ENCODE measurements at places on chromosomes 12 and 14. TPM values are rescaled to one million over a fixed set of nuclear protein-coding genes. Genes with fewer than 3 reads are reported as not detected.

Gene C1QL4
- 0.99 TPM for total RNA-seq

Gene CCDC60
- not detected for total RNA-seq

Gene ADCY6
- 23.1 TPM for total RNA-seq

Gene MTERF2
- 14.0 TPM for total RNA-seq

Gene PPP4R4
- total RNA-seq = 3.3 TPM

- no peak for DNase-seq
Measured at GRCh38 chr12:26401874-26402273, 206.5 kb downstream of the SSPN start.

- no peak for DNase-seq
Measured at GRCh38 chr12:30046376-30046775, 262.6 kb upstream of the TMTC1 start.

GRCh38 chr14:50813544-50813863, 17.5 kb downstream of the NIN start:
- DNase-seq = no peak

Data from renal cortical epithelial cell (primary cell).